Choroid plexus epithelial cell (primary cell): ENCODE measurements at places on chromosomes 6 and 20.

- DNase-seq = no peak
These were observed 146.2 kb downstream of the ID4 start for GRCh38 chr6:19983374-19983773.

DNA sequence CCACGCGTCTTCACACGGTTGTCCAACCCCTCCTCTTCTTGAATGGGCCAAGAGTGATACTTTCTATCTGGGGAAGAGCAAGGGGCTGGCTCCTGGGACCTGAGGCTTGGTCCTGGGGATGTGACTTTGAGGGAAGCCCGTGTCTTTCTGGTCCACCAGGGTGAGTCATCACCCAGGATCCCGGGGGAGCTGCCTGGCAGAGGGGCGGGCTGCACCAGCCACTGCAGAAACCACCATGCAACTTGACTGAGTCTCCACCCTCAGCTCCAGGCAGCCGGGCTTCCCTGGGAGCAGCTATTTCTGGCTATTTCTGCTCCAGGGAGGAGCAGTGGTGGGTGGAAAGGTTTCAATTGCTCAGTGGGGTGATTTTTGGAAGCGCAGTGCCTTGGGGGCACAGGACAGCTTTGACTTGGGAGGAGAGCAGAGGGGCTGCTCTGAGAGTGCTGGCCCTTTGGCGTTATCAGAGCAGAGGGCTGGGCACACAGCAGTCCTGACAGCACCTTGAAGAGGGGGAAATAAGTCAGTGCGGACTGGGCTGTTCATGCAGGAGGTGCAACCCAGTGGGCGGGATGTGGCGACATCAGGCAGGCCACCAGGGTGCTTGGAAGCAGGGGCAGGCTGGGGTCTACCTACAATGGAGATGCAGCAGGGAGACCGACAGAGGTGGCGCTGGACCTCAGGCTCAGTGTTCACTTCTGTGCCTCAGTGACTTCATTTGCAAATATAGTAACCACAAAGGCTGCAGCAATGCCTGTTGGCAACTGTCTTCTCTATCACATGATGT lies 45.1 kb upstream of the FAM83D start:
- DNase-seq = no peak

DNA sequence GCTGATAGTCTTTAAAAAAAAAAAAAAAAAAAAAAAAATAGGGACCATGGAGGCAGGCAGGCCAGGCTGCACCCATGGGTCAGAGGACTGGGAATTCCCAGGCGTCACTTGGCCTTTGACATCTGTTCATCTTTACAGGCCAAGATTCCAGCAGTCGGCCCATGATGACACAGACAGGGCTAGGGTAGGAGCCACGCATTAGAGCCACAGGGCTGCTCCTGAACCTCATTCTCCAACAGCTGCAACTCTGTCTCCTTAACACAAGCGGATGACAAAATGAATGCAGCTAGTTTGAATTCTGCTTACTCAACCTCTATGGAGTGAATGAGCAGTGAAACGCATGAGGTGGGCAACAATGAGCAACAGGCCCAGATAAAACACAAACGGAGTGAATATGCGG lies 126.4 kb downstream of the LY86 start:
- DNase-seq = no peak

- DNase-seq = peak; percentile 44
These were observed 20.7 kb upstream of the TBC1D22B start for GRCh38 chr6:37236921-37237320.

- no peak for DNase-seq
These were observed 1668.6 kb downstream of the GRIK2 start for GRCh38 chr6:103062136-103062535.

- DNase-seq = no peak
These were observed 137.9 kb downstream of the PKHD1 start for GRCh38 chr6:51949526-51949925.

DNA sequence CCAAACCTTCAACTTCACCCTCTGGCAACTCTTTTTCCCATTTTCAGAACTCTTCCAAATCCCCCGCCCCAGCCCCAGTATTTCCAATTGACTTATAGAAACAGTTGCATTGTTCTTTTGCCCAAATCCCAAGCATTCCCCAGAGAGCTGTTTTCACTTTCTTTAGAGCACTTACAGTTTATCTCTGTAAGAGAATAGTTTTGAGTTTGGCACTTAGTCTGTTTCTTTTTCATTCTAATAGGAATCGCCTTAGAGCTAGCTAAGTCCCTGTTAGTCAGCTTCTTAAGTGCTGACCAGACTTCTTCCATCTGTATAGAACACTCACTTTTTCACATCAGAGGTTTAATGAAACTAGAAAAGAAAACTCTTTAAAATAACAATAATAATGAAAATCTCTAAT lies 374.2 kb upstream of the FLRT3 start:
- DNase-seq = peak; percentile 26

DNA sequence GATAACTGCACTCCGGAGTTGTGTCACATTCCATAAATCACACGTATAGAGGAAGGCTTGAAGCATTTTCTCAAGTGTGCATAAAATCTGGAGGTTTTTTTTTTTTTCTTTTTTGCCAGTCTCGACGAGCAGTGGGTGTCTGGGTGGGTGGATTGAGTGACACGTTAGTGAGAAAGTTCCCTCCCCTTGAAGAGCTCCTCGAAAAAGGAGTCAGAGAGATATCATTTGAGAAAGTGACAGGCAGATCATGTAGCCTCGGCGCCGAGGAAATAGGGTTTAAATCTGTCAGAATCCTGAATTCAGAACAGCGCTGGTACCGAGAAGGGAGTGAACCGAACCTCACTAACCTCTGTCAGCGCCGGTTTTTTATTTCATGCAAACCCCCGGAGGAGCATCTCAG lies 269.5 kb upstream of the ARID1B start:
- DNase-seq = no peak

DNA sequence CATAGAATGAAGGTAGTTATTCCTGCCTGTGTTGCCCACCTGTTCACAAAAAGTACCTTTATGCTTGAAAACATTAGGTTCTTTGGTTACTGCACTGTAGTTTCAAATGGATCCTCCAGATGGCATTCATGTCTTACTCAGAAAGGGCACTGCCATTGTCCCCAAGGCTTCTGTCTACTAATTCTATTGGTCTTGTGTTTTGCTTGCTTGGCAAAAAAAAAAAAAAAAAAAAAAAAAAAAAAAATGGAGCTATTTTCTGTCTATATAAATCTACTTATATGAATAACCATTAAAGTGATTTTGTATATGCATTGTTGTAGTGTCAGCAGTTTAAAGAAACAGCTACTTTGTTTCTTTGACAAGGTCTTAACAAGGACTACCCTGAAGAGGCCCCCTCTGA lies 12.7 kb upstream of the EFHC1 start:
- DNase-seq = peak; percentile 70

DNA sequence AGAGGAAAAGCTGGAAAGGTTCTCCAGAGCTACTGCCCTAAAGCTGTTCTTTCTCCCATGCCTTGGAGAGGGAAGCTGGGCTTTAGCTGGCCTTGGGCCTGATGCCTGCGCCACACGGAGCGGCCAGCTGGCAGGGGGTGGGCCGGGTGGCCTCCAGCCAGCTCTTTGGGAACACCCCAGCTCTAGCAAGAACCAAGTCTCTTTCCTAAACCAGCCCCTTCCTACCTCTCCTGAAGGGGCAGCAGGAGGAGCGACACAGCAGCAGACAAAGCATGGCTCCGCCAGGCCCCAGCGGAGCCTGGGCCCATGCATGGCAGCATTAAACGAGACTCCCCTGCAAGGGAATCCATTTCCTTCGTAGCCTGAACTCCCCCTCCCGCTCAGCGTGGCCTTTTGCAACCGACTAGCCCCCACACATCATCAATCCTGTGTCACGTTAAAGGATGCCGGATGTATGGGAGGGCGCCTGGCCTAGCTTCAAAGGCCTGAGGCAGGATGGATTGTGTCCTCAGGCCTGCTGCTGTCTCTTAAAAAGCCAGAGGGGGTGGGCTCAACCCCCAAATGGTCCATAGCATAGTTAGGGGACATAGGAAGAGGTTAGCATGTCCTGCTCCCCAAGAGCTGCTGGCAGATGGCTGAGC lies 14.0 kb downstream of the MRPS18A start:
- no peak for DNase-seq

- no peak for DNase-seq
These were observed 5.2 kb downstream of the INSM1 start for GRCh38 chr20:20373091-20373571.

DNA sequence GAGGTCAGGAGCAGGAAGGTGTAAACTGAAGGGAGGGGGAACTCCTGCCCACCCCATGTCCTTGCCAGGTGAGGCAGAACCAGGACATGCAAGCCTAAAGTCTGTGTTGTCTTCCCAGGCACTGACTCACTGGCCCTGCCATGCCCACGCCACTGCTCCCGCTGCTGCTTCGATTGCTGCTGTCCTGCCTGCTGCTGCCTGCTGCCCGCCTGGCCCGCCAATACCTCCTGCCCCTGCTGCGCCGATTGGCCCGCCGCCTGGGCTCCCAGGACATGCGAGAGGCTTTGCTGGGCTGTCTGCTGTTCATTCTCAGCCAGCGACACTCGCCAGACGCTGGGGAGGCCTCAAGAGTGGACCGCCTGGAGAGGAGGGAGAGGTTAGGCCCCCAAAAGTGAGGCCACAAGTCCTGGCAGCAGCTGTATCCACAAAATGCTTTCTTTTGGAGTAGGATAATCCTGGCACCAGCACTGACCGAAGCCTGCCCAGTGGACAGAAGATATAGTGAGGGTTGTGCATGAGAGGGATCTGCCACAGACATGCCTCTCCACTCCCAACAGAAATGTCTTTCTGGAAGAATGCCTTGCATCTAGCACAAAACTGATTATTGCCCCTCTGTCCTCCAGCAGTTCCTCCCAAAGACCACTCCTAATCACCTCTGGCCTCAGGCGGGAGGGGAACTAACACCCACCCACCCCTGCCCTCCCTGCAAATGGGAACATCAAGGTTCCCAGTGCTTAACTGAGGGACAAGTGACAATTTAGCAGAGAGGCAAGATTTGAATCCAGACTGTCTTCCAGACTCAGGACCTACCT lies 812 bp downstream of the MYMX start:
- DNase-seq = no peak

- no peak for DNase-seq
These were observed 86.0 kb downstream of the CBLN4 start for GRCh38 chr20:55919319-55919718.

DNA sequence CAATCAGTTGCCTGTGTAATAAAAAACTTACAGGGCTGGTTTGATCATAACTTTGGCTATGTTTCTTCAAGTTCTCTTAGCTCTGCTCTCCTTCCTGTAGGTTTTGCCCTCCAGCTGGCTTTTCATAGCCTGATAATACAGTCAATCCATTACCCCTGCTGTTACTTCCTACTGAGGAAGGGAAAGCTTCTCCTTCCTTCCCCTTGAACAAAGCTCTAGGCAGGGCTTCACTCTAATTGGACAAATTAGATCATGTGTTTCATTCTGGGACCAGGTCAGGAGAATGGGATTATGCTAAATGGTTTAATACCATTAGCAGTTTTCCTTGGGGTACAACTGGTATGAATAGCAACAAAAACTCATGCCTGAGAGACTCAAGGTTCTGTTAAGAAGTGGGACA lies 106.8 kb upstream of the MCHR2 start:
- no peak for DNase-seq

DNA sequence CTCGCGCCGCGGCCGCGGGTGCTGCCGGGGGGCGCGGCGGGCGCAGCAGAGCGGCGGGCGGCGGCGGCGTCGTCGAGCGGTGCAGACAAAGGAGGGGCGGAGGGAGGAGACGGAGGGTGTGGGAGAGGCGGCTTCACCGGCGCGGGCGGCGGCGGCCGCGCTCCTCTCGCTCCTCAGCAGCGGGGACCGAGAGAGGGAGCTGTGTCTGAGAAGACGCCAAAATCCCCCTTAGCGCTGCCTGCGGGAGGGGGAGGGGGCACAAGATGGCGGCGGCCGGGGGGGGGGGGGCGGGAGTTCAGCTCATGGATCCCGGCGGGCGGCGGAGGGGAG lies 296 bp downstream of the ADNP start:
- DNase-seq = no peak

GRCh38 chr6:4316867-4317400 lies 181.6 kb upstream of the ECI2 start:
- DNase-seq = peak; percentile 65

DNA sequence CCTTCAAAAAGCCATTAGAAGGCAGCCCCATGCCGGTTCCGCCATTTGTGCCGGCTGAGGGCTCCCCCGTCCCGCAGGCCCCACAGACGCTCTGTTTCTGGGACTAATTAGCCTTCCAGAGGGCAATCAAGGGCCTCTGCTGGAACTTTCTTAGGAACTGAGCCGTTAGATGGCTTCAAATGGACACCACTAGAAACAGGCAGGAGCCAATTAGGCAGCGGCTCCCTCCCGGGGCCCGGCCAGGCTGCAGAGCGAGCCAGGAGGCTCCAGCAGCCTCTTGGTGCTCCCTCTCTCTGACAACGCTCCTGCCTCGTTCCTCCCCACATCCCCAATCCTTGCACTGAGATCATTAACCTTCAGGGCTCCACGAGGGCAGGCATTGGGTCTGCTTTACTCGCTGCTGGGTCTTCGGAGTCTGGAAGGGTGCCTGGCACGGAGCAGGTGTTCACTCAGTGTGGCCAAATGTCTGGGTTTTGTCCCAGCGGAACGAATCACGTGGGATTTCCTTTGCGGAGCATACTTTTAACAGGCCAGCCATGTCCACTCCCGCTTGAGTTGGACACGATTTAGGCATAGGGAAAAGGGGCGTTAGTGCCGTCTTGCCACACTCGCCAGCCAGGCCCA lies 98.3 kb downstream of the TMEM242 start:
- no peak for DNase-seq

DNA sequence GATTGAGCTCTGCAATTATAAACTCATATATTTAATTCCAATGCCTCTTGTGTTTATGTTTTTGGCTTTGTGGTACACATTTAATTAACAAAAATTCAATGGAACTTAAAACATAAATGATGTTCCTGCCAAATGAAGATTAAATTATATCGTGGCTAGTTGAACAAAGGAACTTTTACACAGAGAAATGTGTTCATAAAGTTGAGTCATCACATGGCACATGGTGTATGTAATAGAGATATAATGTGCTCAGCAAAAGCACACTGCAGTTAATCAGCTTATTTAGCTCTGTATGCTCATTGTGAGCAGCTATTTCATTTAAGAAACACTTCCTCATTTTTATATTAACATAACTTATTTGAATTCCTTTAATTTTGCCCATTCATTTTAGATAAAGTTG lies 1295.6 kb upstream of the CITED2 start:
- peak; percentile 52 for DNase-seq

DNA sequence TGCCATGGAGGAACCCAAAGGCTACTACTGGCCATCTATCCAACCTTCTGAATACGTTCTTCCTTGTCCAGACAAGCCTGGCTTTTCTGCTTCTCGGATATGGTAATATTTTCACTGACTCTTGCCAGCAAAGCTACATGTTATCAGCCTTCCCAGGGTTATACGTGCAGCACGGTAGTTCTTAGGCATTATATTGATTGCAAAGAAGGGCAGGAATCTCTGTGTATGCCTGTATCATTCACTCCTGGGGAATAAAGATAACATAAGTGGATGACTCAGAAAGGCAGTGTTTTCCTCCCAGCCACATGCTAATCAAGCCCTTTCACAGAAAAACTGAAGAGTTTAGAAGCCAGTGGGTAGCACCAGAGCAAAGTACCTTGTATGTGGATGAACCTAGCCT lies 98.7 kb downstream of the ADGRG6 start:
- peak; percentile 67 for DNase-seq
